ENCODE measurements at places on chromosomes 5 and 9.

- no peaks in the 10 kb centered on the region for H3K27me3 ChIP-seq
- H3K4me3 ChIP-seq = no peak overlapping the region
- DNase-seq = no peak
- H3K4me1 ChIP-seq = no peaks in the 10 kb centered on the region
Observed at GRCh38 chr5:63439537-63439936, 522.7 kb downstream of the HTR1A start.

DNA sequence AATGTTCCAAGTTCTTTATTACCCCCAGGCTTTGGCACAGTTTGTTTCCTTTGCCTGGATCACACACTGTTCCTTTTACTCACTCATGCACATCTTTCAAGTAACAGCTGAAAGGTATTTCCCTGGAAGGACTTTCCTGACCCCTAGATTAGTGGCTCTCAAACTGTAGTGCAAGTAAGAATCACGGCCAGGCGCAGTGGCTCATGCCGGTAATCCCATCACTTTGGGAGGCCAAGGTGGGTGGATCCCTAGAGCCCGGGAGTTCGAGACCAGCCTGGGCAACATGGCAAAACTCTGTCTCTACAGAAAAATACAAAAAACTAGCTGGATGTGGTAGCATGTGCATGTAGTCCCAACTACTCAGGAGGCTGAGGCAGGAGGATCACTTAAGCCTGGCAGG is 19.1 kb upstream of the DELE1 start:
- no peaks in the 10 kb centered on the region for H3K4me1 ChIP-seq
- no peak overlapping the region for H3K4me3 ChIP-seq
- H3K36me3 ChIP-seq = no peaks in the 10 kb centered on the region
- H3K27ac ChIP-seq = no peak overlapping the region

DNA sequence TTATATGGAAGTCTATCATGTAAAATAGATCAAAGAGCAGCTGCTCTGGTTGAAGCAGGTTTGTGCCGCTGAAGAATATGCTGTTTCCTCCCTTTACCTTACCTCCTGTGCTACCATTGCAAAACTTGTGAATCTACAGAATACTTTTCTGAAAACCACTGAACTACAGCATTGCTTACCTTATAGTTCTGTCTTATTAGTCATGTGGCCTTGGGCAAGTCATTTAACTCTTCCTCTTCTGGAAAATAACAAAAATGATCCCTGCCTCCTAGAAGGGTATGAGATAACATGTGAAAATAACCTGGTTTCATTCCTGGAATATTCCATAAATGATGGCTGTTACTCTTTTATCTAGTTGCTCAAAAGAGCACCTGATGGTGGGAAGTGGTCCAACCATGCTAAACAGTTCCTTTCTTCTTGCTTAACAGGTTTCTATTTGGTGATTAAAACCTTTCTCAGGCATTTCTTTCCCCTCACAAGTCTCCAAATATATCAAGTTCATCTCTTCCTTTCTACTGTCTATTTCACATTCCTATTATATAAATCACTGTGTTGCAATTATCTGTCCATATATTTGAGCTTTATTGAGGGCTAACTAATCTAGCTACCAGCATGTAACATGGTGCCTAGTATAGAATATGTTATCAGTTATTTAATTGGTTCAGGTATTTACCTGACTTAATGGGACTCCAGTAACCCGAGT is 15.0 kb downstream of the TRIM32 start:
- no peak overlapping the region for H3K4me3 ChIP-seq
- no peak overlapping the region for H3K27ac ChIP-seq
- H3K36me3 ChIP-seq = no peaks in the 10 kb centered on the region
- no peaks in the 10 kb centered on the region for H3K27me3 ChIP-seq

- no peak overlapping the region for H3K27ac ChIP-seq
- peaks cover 5% of the 10 kb centered on the region for H3K4me1 ChIP-seq
- no peaks in the 10 kb centered on the region for H3K36me3 ChIP-seq
- DNase-seq = no peak
Observed at GRCh38 chr9:126440940-126441339, 114.3 kb downstream of the MVB12B start.

- H3K27me3 ChIP-seq = no peaks in the 10 kb centered on the region
- DNase-seq = no peak
- H3K4me3 ChIP-seq = no peak overlapping the region
- H3K36me3 ChIP-seq = no peaks in the 10 kb centered on the region
Observed at GRCh38 chr9:18594837-18595236, 120.9 kb downstream of the ADAMTSL1 start.

- no peak overlapping the region for H3K27ac ChIP-seq
- peaks cover 6% of the 10 kb centered on the region for H3K4me1 ChIP-seq
- no peaks in the 10 kb centered on the region for H3K36me3 ChIP-seq
- H3K4me3 ChIP-seq = no peak overlapping the region
- H3K27me3 ChIP-seq = no peaks in the 10 kb centered on the region
Observed at GRCh38 chr5:14574891-14575508, 6.6 kb upstream of the OTULINL start.

- H3K27me3 ChIP-seq = peaks cover 48% of the 10 kb centered on the region
- H3K4me3 ChIP-seq = peak within 1 kb of the TSS; percentile 61
- H3K36me3 ChIP-seq = no peaks in the 10 kb centered on the region
- no peak within 1 kb of the TSS for H3K27ac ChIP-seq
- peaks cover 13% of the 10 kb centered on the region for H3K4me1 ChIP-seq
Observed at GRCh38 chr9:121499427-121500164, at the start of gene GGTA1. TSS of gene GGTA1 (minus strand) at chr9:121499844. CDS start at chr9:121467922, 31,922 bp downstream.
